ENCODE measurements at places on chromosomes 1 and 21.

DNA sequence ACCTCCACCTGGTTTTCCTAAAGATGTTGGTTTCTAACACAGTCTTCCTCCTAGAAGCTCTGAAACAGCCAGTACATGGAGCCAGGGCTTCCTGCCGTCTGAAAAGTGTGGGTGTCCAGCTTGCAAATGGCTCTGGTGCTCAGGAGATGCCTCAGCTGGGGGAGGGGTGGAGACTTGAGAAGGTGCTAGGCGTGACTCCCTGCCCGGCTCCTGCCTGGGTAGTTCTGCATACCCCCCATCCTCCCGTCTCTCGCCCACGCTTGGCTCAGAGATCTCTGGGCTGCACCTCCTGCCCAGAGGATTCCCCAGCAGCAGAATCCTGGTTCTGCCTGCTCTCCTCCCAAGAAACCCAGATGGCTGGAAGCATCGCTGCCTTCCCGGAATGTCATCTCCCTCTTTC lies 16.9 kb downstream of the STUM start:
- no peak for DNase-seq

DNA sequence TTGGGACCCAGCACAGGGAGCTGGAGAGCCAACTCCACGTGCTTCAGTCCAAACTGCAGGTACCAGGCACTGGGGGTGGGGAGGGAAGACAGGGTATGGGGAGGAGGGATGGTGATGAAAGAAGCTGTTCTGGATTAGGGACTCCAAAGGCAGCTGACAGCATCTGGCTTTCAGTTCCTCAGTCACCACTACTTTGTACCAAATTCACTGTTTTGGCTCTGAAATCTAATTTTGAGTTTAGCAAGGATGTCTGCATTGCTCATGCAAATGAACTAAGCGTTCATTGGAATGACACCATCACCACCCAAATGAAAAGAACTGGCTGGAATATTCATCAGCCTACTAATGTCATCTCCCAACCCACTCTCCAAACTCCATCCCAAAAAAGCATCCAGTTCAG lies 8.7 kb downstream of the C1orf74 start:
- DNase-seq = no peak

GRCh38 chr21:27408826-27409225 lies 441.9 kb upstream of the ADAMTS5 start:
- DNase-seq = no peak

DNA sequence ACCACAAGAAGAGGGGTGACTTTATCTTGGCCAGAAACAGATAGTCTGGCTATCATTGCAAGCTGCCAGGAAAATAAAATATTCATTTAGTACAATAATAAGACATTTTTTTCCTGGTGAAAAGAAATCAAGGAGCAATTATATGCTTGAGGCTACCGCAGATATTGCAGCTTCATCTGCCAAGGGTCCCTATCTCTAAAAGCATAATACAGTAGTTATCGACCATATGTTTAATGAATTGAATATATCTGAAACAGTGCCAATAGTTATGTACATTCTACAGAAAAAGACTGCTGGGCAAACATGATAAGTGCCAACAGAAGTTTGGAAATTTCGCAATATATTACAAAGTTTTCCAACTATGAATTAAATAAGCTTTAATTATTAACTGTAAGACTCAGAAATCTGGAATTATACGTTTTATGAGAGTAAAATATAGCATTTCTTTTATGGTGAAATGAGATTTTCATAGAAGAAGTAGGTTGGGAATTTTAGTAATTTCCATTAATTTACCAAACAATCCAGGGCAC lies 561.1 kb upstream of the ZP4 start:
- DNase-seq = no peak

- no peak for DNase-seq
Measured at GRCh38 chr1:116177861-116178260, 66.7 kb downstream of the MAB21L3 start.

DNA sequence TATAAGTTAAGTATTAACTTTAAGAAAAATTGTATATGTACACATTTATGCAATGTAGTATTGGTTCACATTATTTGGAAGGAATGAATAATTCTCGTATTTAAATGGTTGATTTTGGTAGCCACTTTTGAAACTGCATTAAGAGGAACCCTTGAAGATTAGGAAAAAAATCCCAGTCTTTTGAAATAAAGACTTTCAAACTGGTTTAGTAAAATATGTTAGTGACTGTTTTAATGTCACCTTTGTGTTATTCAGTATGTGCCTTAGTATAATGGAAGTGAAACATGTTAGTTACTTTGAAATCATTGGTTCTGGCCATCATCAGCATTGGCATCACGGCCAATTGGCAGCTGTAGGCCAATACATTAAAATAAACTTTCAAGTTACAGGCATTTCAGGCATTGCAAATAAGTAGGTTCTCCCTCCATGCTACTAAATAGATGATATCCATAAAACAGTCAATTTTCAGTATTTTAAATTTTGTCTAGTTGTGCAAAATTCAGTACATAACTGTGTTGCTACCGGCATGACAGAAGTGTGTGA lies 4.4 kb downstream of the MIER1 start:
- no peak for DNase-seq

GRCh38 chr1:158112994-158113758 lies 67.5 kb upstream of the CD1D start:
- DNase-seq = no peak

DNA sequence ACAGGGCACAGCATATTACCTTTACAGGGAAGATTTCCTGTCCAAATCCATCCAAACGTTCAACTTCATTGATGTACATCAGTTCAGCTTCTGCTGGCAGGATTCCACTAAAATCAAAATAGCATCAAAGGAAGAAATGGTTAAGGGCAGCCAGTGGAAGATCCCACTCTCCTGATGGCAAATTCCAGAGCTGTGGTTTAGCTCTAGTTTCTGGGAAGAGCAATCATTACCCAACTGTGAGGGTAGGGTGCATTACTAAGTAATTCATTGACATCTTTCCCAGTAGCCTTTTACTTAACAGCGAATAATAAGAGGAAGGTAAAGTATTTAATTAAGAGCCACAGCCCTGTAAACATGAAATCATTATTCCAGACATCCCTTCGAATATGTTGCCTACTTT lies 120.7 kb downstream of the SMYD2 start:
- no peak for DNase-seq

DNA sequence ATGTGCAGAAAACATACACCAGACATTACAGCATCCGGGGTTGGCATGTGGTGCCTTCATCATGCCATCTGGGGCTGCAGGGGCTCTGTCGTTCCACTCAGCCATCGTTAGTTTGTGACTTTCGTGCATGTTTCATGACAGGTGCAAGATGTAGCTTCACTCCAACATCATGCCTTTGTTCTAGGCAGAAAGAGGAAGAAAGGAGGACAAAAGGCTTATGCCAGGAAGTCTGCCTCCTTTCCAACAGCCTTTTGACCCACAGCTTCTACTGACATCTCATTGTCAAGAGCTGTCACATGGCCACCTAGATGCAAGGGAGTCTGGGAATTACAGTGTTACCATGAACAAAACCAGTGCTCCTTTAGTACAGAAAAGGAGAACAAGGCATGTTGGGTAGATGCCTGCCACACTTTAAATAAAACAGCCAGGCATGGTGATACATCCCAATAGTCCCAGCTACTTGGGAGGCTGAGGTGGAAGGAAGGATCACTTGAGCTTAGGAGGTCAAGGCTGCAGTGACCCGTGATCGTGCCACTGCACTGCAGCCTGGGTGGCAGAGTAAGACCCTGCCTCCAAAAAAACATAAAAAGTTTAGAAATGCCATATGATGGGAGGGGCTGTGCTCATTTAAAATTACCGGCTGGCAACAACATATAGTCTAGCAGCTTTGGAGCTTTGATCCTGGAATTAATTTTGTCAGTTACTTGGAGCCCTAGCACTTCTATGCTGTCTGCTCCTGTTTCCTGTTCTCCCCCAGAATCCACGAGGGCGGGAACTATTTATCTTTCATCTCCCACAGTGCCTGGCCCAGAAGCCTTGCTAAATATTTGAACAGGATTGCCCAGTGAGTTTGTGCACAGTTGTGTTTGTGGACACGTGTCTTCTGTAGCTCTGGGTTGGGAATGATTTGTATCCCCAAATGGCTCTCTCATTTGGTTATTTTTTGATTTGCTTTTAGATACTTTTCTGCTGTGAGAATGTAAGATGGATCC lies 7.4 kb downstream of the DOP1B start:
- DNase-seq = no peak

DNA sequence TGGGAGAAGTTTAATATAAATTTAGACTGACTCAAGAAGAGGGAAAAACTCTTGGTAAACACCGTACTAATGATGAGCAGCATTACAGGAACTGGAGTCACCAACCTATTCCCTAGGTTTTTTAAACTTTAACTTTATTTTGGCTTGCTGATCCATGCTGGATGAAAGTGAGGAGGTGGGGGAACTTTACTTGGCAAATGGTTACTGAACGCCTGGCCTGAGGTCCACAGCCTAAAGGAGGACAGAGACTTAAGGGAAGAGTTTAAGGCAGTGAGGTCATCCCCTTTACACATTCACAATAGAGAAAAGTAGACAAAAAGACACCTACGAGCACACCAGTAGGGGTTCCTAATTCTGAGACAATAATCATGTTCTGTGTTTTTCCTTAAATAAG lies 25.6 kb upstream of the A3GALT2 start:
- no peak for DNase-seq

GRCh38 chr1:110584045-110584444 lies 22.1 kb downstream of the KCNA2 start:
- DNase-seq = no peak

- DNase-seq = no peak
Measured at GRCh38 chr21:29701676-29702075, 238.1 kb downstream of the GRIK1 start.

DNA sequence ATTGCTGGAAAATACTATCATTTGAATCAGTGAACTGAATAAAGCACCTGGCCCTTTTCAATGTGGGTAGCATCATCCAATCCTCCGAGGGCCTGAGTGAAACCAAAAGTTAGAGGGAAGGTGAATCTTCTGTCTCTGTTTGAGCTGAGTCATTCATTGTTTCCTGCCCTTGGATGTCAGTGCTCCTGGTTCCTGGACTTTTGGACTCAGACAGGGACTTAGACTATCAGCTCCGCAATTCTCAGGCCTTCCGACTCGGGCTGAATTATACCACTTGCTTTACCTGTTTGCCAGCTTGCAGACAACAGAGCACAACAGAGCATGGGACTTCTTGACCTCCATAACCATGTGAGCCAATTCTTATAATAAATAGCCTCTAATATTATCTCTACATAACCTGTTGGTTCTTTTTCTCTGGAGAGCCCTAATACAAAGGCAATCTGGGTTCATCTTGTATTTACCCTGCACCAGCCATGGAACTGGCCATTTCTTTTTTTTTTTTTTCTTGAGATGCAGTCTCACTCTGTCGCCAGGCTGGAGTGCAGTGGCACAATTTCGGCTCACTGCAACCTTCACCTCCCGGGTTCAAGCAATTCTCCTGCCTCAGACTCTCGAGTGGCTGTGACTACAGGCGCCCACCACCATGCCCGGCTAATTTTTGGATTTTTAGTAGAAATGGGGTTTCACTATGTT lies 19.2 kb upstream of the VASH2 start:
- no peak for DNase-seq

- DNase-seq = no peak
Measured at GRCh38 chr1:119987112-119987511, 82.3 kb downstream of the NOTCH2 start.

- DNase-seq = peak; percentile 76
Measured at GRCh38 chr1:11178021-11179015, 10.8 kb upstream of the ANGPTL7 start.

GRCh38 chr1:79704067-79704466 lies 697.5 kb upstream of the ADGRL4 start:
- DNase-seq = no peak

DNA sequence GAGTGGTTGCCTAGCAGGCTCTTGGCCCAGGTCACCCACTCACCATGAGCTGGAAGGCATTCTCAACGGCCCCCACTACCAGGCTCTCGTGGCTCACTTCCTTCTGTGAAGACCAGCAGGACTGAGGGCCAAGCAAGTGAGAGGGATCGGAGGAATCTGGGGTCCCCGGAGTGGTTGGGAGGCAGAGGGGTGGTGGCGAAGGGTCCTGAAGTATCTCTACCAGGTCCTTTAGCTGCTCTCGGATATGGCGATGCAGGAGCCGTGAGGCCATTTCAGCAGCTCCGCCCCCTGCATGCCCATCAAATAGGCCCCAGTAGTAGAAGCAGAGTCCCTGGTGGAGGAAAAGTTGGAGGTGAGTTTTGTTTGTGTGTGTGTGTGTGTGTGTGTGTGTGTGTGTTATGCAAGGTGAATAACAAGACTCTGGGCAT lies 2.4 kb downstream of the PPM1J start:
- DNase-seq = no peak

DNA sequence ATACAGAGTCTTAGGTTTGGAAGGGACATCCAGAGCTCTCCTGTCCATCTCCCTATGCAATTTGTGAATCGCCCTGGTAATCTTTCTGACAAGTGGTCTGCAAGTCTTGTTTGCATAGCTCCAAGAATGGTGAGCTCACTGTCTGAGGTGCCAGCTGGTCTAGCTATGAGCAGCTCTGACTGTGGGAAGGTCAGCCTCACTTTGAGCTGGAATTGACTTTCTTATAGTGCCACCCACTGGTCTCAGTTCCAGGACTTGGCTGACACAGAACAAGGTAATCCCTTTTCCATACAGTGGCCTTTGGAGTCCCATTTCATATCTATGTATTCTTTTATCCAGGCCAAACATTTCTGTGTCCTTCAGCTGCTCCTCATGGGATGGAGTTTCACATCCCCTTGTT lies 95.6 kb upstream of the C8B start:
- DNase-seq = peak; percentile 2

DNA sequence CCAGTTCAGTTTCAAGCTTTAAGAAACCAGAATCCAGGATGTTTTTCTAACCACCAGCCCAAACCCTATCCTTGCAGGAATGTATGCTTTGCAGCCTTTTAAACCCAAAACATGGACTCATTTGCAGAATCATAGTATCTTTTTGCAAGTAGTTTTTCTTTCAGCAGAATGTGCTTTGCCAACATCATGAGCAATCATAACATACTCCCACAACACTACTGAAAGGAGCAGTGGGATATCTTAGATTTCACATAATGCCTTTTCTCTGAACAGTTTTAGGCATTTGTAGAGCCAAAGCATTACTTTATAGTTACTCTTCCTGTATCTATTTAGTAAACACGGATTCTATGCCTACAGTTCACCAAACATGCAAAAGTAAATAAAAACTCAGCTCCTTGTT lies 10.0 kb upstream of the SH2D2A start:
- no peak for DNase-seq

GRCh38 chr21:14405225-14405624 lies 22.3 kb upstream of the HSPA13 start:
- no peak for DNase-seq

- DNase-seq = no peak
Measured at GRCh38 chr21:38440746-38441145, 57.5 kb downstream of the ERG start.

GRCh38 chr1:57353654-57354053 lies 70.2 kb downstream of the DAB1 start:
- no peak for DNase-seq

GRCh38 chr1:16605532-16606505 lies 7.5 kb downstream of the NBPF1 start:
- DNase-seq = no peak

GRCh38 chr1:239703075-239703474 lies 316.7 kb downstream of the CHRM3 start:
- DNase-seq = no peak

- DNase-seq = no peak
Measured at GRCh38 chr1:43586136-43586731, 55.6 kb downstream of the PTPRF start.

Measured in NCI-H446 (cell line).